ENCODE measurements at places on chromosomes 5 and 9. TPM values are rescaled to one million over a fixed set of nuclear protein-coding genes. Genes with fewer than 3 reads are reported as not detected.

Gene COL27A1
- total RNA-seq, result 1.7 TPM

Gene TMC1
- not detected for total RNA-seq

Gene SURF1
- total RNA-seq, result 58.7 TPM

Gene ADAMTS19
- total RNA-seq, result not detected

Gene CENPP
- total RNA-seq, result 4.4 TPM

Gene SPATA31D4
- total RNA-seq, result not detected

Gene CWC27
- total RNA-seq, result 23.6 TPM

Gene SLC36A2
- not detected for total RNA-seq

Gene ASS1
- total RNA-seq, result not detected

Gene MAPK9
- 37.2 TPM for total RNA-seq

Gene OLFM1
- total RNA-seq, result not detected

Gene SETD9
- total RNA-seq, result 11.7 TPM

Gene SYK
- total RNA-seq, result 9.4 TPM

Gene PRSS3
- total RNA-seq, result not detected

Gene FOXD4L6
- not detected for total RNA-seq

Gene LIFR
- total RNA-seq, result not detected

Gene TRPM3
- total RNA-seq, result not detected

Gene NDST1
- total RNA-seq, result 0.55 TPM

Gene CA9
- not detected for total RNA-seq

Gene CARTPT
- not detected for total RNA-seq
